Lung microvascular endothelial cell (primary cell): ENCODE measurements at places on chromosomes 2 and 18. TPM values are rescaled to one million over a fixed set of nuclear protein-coding genes. Genes with fewer than 3 reads are reported as not detected.

Gene MAPK4
- total RNA-seq, result not detected in 2 replicates

Gene FARSB
- total RNA-seq, result 5.4 and 8.1 TPM in 2 replicates

Gene FSHR
- not detected in 2 replicates for total RNA-seq

Gene ATP6V1B1
- not detected in 2 replicates for total RNA-seq

Gene CXCR2
- not detected in 2 replicates for total RNA-seq
